Stimulated activated CD4-positive, alpha-beta T cell treated with anti-CD3 and anti-CD28 coated beads, TNF-alpha, amount 100 ng/mL, for 24 hours (primary cell): ENCODE measurements at places on chromosomes 2 and 18.

DNA sequence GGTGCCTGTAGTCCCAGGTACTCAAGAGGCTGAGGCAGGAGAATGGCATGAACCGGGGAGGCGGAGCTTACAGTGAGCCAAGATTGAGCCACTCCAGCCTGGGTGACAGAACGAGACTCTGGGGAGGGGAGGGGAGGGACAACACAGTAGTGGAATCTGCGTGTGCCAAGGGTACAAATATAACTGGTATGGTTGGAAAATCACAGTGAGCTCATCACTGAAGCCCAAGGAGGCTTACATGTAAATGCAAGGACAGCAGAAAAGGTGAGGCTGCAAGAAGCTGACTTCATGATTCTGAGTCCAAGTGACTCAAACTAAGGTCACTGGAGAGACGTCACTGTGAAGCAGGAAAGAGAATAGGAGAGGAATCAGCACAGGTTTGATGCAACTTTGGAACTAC is 9.2 kb downstream of the SEPTIN10 start:
- DNase-seq: no peak

- no peak for DNase-seq
Measured at GRCh38 chr2:239312741-239313667, 87.8 kb downstream of the HDAC4 start.

- no peak for DNase-seq
Measured at GRCh38 chr18:59210299-59210698, 9.7 kb upstream of the GRP start.

DNA sequence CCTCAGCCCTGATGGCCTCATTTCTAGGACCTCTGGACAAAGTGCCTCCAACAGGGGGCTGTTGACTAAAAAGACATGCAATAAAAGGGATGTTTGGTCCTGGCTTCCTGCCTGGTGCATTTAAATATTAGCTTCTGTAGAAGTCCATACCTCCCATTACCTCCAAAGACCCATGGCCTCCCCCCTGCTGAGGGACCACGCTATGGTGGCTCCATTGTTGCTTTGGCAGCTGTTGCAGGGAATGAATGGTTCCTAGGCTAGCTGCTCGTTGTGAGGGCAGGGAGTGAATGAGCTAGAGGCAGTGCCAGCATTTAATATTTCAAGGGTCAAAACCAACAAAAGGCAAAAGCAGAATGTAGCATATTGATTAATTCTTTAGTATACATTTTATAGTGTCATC is 285.9 kb downstream of the SLC8A1 start:
- no peak for DNase-seq

DNA sequence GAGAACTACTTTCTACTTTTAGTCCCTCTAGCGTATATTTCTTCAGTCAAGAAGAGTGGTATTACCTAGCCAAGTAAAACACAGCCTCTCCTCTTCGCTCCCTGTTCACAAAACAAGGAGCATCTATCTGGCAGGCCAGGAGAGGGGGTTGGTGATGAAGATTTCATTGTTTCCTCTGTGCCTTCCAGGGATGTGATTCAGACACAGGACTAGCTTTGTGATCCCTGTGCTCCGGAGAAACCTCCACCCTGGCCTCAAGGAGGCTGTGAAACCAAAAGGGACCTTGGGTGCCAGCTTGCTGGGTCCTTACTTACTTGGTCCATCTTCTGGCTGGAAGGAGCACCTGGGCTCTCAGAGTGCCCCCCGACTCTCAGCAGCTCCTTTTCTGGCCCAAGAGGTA is 5.7 kb downstream of the RHOB start:
- DNase-seq: no peak

DNA sequence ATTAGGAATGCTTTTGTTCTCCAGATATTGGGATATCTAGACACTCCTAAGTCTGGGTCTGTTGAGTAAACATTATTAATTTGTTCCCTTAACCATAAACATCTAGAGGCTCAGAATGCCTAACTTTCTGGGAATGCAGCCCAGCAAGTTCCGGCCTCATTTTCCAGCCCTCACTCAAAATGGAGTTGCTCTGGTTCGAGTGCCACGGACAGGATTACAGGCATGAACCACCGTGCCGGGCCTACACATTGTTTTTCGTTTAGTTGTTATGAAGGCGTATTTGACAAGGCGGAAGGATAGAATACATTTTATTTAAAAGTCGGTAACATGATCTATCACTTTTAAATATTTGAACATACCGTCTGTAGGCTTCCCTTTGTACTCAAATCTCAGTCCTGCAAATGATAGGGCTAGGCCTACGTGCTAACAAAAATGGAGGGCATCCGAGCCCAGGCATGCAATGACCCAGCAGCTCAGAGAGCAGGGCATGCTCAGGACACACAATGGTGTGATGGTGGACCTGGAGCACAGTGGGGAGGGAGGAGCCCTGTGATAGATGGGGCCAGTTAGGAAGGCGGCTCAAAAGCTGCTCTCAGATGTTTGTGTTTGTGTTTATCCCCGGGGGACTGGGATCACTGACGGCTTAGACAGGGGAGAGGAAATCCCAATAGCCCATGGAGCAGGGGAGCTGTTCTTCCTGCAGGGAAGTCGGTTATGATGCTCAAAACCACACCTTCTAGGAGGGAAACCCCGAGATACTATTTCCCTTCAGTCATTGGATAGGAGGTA is 2.9 kb upstream of the SCYGR1 start:
- no peak for DNase-seq

- DNase-seq: no peak
Measured at GRCh38 chr2:13020469-13020868, 303.7 kb downstream of the TRIB2 start.

GRCh38 chr2:180364719-180365118 is 357.6 kb upstream of the CWC22 start:
- no peak for DNase-seq

GRCh38 chr2:127589841-127590240 is 54.4 kb downstream of the MYO7B start:
- no peak for DNase-seq

DNA sequence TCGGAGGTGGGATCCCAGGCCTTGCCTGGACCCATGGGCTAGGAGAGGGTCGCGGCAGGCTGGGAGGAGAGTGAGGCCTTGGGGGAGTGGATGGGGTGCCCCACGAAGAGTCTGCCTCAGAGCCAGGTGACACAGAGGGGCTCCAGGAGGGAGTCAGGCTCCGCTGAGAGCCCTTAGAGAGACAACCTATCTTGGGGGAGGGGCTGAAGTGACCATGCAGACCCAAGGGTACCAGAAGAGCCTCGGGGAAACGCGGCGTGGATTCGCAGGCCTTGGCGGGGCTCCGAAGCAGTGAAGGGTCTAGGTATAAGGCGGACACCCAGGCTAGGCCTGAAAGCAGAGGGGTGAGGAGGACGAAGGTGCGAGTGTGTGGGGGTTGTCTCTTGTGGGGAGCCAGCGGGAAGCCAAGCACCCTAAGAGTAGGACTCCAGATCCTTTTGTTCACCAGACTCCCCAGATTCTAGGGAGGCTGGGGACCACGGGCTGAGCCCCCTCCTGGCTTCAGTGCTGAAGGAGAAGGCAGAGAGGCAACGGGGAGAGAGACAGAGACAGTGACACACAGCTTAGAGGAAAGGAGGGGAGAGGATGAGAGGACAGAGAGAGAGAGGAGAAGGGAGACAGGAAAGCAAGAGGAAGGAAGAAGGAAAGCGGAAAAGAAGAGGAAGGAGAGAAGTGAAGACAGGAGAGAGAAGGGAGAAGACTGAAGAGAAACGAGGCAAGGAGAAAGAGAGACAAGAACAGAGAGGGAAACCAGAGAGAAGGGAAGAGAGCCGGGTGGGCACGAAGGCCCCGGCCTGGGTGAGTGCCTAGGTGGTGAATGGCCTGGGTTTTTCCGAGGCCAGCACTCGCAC is 1.1 kb upstream of the HOXD11 start:
- DNase-seq: no peak

DNA sequence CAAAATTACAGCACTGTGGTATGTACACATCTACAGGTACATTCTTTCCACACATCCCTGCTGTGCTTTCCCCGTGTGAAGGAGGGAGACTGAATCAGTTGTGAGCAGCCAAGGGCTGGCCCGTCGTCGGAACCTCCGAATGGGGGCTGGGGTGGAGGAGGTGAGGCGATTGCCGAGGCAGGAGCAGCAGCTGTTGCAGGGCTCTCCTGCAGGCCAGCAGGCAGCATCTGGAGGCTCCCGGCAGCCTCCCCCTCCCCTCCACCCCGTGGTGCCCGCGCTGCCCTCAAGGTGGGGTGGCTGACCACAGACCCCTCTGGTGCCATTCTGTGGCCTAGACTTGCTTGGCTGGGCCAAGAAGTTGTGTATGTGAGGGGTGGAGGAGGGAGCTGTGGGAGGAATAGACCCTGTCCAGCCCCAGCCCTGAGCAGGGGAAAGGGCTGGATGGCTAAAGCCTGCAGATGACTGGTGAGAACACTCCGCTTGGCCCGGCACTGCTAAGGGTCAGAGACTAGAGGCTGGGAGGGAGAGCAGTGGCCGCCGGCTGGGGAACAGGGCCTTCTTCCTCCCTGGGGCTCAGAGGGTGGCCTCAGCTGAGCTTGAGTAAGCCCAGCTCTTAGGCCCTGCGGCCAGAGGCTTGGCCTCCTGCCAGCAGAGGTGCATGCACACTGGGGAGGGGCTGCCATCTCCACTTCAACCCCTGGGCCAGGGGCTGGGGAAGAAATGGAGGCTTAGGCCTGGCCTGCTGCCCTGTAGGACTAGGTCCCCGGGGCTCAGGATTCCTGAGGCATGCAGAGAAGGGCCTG is 7.6 kb downstream of the STAMBP start:
- DNase-seq: no peak

DNA sequence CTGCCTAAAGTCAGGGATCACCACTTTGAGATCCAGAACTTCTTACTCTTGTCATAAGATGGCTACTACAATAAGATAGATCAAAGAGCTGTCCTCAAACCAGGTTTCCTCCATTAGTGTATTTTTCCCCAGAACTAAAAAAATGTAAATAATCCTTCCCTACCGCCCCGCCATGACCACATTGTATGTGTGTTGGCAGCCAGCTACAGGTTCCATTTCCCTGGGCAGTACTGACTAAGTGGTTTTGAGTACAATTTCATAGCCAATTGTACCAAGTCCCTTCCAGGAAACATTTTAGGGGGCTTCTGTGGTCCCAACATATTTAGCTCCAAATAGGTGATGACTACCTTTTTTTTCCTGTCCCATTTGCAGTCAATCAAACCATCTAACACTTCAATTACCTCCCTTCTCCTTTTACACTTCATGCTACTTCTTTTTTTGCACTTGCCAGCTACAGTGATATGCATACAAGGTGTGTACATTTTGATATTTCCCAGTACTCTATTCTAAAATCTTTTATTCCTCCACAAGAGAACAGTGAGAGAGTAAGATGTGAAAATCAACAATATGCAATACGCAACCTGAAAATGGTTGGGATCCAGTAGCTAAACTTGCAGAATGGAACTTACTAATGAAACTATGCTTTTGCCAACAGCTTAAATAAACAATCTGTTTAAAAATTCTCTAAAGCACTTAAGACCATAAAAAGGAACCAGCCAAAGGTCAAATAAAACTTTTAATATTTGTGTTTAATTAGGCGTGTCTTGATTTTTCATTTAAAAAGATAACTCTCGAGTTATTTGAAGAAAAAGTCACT is 3.9 kb downstream of the PUM2 start:
- no peak for DNase-seq

GRCh38 chr2:172448544-172449267 is 21.3 kb downstream of the ITGA6 start:
- DNase-seq: no peak

- DNase-seq: peak; percentile 2
Measured at GRCh38 chr2:170714381-170715061, 616 bp upstream of the SP5 start.

GRCh38 chr2:16331772-16332171 is 333.9 kb downstream of the CYRIA start:
- DNase-seq: no peak

- no peak for DNase-seq
Measured at GRCh38 chr2:833180-833579, 117.5 kb upstream of the SNTG2 start.

DNA sequence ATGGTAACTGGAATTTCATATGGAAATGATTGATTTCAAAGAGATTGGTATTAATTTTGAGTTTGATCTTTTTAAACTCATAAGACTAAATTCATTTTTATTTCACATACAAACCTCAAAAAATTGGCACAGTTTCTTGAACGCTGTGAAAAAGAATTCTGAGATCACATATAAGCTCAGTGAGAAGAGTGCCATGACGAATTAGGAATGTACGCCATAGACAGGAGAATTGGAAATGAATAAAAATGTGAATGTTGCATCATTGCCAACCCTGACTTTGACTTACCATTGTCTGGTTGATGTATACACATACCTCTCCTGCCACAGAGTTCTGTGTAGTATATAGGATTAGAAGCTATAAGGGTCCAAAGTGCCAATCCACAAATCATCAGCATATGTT is 290.4 kb upstream of the ZC3H15 start:
- no peak for DNase-seq

DNA sequence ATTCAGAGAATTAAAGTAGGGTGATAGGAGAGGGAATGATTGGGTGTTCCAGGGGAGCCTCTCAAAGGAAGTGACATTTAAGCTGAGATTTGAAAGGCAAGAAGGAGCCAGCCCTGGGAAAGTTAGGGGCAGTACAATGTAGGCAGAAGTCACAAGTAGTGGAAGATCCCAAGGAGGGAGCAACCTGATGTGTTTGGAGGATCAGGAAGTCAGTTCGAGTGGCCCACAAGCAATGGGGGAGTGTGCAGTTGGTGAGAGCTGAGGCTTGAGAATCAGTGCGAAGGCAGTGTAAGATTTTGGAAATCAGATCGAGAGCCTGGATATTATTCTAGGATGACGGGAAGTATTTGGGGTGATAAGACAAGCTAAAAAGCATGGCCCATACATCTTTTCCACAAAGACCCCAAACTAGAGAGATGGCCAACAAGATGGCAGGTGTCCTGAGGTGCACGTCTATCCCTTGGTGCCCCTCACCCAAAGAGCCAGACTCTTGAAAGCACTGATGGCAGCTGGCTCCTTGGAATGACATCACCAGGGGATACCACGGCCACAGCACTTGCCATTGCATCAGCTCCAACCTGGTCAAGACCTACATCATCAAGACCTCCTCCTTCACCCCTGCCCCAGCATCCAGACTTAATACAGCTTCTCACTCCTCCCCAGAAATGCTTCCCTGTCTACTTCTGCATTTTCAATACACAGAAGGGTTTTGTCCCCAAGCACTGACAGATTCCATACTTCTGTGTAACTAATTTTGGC is 127.3 kb downstream of the BCL2 start:
- DNase-seq: no peak

DNA sequence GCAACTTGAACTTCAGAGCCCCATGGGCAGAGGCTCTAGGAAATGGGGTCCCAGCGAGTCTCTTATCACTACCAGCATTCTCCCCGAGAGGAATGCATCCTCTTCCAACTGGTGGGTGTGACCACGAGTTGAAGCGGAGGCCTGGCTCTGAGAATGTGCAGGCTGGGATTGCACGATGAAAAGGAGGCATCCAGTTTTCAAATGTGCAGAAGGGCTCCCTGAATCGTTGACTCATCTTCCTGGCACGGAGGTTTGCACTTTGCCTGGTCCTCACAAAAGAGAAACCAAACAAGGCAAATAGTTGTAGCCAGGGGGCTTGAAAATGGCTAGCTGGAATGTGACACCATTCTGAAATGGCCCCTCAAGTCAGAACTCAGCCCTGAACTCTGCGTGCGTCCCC is 216.7 kb downstream of the GLI2 start:
- DNase-seq: no peak
